Omental fat pad (tissue), 4 donors: ENCODE measurements at places on chromosomes 3 and 15.

GRCh38 chr3:50242851-50243542 is 7.0 kb downstream of the GNAI2 start:
- no peak for DNase-seq

- peak; percentile 43 for DNase-seq
Measured at GRCh38 chr3:184133840-184134745, 1.1 kb upstream of the EIF2B5 start.

- no peak for DNase-seq
Measured at GRCh38 chr3:151275091-151275490, 3.3 kb downstream of the P2RY14 start.

DNA sequence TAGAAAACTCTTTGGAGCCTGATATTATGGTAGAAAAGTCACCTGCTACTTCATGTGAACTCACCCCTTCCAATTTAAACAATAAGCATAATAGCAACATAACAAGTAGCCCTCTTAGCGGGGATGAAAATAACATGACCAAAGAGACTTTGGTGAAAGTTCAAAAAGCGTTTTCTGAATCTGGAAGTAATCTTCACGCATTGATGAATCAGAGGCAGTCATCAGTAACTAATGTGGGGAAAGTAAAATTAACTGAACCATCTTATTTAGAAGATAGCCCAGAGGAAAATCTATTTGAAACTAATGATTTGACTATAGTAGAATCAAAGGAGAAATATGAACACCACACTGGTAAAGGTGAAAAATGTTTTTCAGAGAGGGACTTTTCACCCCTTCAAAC is 5.1 kb upstream of the SCG5 start:
- no peak for DNase-seq

DNA sequence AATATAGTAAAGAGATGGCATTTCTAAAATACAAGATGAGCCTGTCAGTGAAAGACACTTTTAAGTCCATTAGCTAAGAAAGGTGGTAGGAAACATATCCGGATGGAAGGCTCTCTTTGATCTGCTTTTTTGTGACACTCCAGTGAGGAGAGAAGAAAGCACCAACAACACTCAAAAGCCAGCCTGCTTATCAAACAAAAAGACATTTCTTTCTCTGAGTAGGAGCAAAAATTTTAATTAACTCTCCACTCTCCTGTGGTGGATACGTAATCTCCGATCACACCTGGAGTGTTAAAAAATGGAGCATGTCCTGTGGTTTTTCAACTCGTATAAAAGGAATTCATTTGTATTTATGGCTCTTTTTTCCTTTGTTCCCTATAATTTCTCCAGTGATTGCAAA is 65.3 kb downstream of the OXNAD1 start:
- DNase-seq, result no peak

GRCh38 chr3:43369404-43370292 is 83.3 kb downstream of the SNRK start:
- DNase-seq, result no peak

DNA sequence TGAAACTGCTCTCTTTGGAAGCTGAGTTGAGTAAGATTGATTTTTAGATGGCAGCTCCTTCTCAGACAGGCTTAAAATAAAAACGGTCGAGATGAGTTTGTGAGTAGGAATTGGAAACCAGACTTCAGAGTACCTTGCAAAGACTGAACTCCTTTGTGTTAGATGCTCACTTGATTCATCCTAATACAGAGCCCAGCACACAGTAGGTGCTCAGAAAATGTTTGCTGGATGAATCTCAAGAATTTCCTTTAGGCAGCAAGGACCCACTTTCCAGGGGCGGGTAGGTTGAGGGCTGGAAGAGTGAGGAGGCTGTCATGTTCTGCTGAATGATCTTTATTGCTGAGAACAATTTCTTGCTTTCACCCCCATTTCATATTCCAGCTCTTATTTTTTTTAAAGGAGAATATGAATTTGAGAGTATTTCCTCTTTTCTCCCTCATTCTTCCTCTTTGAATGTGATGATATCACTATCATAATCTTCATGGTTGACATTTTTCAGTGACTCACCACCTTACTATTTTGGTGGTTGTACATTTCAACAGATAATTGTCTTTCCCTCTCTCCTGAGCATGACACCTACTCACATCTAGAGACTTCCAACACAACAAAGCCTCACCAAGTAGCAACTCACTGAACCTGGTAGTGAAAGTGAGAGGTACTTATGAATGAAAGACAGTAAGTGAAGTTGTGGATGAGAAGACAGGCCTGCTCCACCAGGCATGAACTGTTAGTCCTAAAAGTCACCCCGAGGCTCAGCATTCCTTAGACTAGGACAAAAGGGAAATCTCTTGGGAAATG is 113.3 kb downstream of the PDCD6IP start:
- no peak for DNase-seq

DNA sequence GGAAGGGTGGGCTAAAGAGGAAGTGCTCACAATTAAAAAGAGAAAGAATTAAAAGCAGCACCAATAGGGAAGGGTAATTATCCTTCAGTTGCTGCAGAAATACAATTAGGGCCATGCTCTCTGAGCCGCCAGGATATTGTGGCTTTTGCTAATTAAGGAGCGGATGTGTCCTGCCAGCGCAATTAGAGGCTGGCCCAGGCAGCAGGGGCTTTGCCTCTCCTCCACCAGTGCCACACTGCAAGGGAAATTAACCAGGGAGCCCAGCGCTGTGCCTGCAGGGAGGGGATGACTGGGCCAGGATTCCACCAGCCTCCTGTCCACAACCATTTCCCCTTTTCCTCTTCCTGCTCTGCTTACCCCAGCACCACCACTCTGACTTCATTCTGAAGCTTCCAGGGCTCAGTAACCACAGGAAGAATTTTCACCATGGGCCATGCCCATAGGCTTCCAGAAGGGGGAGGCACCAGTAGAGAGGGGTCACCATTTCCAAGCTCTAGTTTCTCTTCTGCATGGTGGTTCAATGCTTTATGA is 10.4 kb upstream of the AEN start:
- DNase-seq, result no peak

DNA sequence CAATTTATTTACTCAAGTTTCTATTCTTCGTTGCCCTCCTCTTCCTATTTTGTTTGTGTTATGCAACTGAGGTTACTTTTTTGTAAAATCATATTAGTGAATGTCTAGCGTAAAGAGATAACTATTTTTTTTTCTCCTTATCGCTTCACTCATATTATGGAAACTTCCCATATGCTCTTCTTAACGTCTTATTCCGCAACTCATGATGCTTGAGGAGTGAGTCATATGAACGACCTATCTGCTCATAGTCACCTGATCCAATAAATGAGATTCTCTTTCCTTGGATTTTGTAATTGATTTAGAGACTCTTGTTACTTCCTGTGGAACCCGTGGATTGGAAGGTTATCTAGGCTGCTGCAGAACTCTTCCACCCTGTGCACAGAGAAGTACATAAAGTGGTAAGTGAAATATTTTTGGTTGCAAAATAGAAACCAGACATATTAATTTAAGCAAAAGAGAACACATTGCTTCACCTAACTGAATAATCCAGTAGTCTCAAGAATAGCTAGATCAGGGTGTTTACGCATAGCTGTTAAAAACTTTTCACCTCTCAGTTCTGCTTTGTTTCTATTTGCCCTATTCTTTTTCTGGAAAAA is 719.3 kb upstream of the SGO1 start:
- DNase-seq, result no peak

GRCh38 chr3:136584728-136585127 is 167.4 kb downstream of the STAG1 start:
- no peak for DNase-seq
